B cell (primary cell): ENCODE measurements at places on chromosomes 11 and 22. TPM values are rescaled to one million over a fixed set of nuclear protein-coding genes. Genes with fewer than 3 reads are reported as not detected.

IFITM5 gene
- not detected in 2 replicates for total RNA-seq

PTPRJ gene
- total RNA-seq = 20.0 and 20.3 TPM in 2 replicates

DNA sequence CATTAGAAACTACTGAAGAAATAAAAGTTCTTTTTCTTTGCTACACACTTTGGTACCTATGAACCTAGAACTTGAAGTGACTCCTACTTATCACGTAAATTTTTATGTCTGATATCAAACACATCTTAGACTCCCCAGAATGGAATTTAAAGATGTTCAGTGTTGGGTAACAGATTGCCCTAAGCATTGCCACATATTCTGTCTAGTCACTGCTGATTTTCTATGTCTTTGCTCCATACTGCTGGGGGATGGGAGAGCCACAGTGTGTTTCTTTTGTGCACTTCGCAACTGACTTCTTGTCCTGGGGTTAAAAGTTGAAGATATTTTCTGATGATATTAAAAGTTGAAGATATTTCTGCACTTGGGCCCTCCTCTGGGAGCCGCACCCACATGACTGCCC lies 19.4 kb upstream of the MYO18B start:
- H3K4me3 ChIP-seq = no peak overlapping the region
- peaks cover 3% of the 10 kb centered on the region for H3K36me3 ChIP-seq
- H3K27ac ChIP-seq = no peak overlapping the region
- H3K27me3 ChIP-seq = no peaks in the 10 kb centered on the region
- no peaks in the 10 kb centered on the region for H3K4me1 ChIP-seq
- DNase-seq = no peak

DNA sequence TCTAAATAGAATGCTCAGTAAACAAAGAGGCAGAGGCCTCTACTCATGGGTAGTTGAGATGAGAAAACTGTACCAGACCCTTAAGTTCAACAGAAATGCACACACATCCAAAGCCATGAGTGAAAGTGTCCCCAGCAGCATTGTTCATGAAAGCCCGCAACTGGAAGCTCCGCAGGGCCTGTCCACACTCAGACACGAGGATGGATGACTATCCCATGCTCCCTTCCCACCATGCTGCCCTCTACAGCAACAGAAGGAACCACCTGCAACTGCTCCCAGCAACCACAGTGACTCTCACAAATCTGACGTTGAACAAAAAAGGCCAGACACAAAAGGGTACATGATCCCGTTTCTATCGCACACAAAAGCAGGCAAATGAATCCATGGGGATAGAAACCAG lies 76.9 kb upstream of the ANO1 start:
- H3K4me1 ChIP-seq = no peaks in the 10 kb centered on the region
- no peak overlapping the region for H3K27ac ChIP-seq
- H3K36me3 ChIP-seq = no peaks in the 10 kb centered on the region
- H3K27me3 ChIP-seq = no peaks in the 10 kb centered on the region
- no peak overlapping the region for H3K4me3 ChIP-seq

DNA sequence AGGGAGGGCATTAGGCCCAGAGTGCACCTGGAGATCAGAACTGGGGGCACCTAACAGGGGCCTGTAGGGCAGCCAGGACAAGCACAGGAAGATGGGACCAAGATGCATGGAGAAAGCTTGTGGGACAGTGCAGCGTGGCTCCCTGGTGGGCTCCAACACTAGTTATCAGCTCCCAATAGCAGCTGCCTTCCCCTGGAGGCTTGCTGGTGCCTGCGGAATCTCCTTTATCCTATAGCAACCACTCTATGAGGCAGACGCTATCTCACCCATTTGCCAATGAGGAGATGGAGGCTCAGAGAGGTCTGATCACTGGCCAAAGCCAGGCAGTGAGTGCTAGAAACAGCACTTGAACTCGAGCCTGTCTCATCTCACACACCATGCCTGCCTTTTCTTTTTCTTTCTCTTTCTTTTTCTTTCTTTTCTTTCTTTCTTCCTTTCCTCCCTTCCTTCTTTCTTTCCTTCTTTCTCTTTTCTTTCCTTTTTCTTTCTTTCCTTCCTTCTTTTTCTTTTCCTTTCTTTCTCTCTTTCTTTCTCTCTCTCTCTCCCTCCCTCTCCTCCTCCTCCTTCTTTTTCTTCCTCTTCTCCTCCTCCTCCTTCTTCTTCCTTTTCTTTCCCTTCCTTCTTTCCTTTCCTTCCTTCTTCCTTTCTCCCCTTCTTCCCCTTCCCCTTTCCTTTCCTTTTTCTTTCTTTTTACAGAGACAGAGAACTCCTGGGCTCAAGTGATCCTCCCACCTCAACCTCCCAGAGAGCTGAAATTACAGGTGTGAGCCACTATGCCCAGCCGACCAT lies 16.1 kb upstream of the SEC14L4 start:
- H3K27me3 ChIP-seq = no peaks in the 10 kb centered on the region
- DNase-seq = no peak
- H3K36me3 ChIP-seq = no peaks in the 10 kb centered on the region
- no peaks in the 10 kb centered on the region for H3K4me1 ChIP-seq

GRCh38 chr11:210122-210802 lies 2.8 kb downstream of the RIC8A start:
- peak overlapping the region; percentile 24 for H3K27ac ChIP-seq
- DNase-seq = no peak
- peaks cover 42% of the 10 kb centered on the region for H3K4me1 ChIP-seq
- H3K27me3 ChIP-seq = no peaks in the 10 kb centered on the region
- H3K4me3 ChIP-seq = no peak overlapping the region
- H3K36me3 ChIP-seq = no peaks in the 10 kb centered on the region

- no peaks in the 10 kb centered on the region for H3K27me3 ChIP-seq
- H3K4me3 ChIP-seq = no peak overlapping the region
- DNase-seq = no peak
- no peaks in the 10 kb centered on the region for H3K36me3 ChIP-seq
- no peak overlapping the region for H3K27ac ChIP-seq
Measured at GRCh38 chr11:94658386-94658785, 91.2 kb downstream of the PIWIL4 start.
